ENCODE measurements at places on chromosomes 16 and 17.
A peak's percentile ranks its signal among the peaks of the same experiment; 100 is the strongest.

- no peak for DNase-seq
Measured at GRCh38 chr17:81398176-81398831, 3.0 kb downstream of the BAHCC1 start.

DNA sequence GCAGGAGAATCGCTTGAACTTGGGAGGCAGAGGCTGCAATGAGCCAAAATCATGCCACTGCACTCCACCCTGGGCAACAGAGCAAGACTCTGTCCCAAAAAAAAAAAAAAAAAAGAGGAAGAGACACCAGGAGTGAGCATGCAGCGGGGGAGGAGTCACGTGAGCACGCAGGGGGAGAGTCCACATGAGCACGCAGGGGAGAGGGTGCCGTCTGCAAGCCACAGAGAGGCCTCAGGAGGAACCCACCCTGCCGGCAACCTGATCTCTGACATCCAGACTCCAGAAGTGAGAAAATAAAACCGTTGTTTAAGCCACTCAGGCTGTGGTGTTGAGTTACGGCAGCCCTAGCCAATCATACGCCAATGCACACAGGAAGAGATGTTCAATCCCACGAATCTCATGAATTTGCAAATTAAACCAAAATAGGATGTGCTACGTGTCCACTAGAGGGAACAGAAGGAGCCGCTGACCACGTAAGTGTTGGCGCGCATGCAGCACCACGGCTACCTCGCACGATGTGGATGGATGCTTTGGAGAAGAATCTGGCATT lies 42.2 kb downstream of the CCDC57 start:
- DNase-seq: no peak

GRCh38 chr17:36884495-36885152 lies 52.7 kb upstream of the LHX1 start:
- DNase-seq: no peak

- no peak for DNase-seq
Measured at GRCh38 chr16:49836218-49836617, 19.7 kb downstream of the ZNF423 start.

- DNase-seq: no peak
Measured at GRCh38 chr16:20865420-20866131, 34.6 kb downstream of the DCUN1D3 start.

DNA sequence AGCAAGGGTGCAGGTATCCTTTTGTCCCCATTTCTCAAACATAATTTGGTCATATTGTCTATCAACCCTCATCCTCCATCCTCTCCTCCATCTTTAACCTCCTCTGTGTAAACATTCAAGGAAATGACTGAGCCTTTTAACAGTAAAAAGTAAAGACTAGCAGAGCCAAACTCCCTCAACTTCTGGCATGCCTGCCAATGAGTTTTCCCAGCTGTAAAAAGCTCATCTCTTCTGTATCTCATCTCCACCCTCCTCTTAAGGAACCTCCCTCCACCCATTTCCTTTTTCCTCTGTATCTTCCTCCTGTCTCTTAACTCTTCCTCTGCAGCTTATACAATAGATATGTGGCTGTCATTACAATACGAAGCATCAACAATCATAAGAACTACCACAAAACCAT lies 76.9 kb upstream of the PSMD7 start:
- DNase-seq: no peak

DNA sequence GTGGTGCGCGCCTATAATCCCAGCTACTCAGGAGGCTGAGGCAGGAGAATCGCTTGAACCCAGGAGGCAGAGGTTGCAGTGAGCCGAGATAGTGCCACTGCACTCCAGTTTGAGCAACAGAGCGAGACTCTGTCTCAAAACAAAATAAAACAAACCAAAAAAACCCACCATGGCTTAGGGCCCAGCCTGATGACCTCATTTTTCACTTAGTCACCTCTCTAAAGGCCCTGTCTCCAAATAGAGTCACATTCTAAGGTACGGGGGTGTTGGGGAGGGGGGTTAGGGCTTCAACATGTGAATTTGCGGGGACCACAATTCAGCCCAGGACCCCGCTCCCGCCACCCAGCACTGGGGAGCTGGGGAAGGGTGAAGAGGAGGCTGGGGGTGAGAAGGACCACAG lies 1.4 kb upstream of the STH start:
- DNase-seq: no peak

DNA sequence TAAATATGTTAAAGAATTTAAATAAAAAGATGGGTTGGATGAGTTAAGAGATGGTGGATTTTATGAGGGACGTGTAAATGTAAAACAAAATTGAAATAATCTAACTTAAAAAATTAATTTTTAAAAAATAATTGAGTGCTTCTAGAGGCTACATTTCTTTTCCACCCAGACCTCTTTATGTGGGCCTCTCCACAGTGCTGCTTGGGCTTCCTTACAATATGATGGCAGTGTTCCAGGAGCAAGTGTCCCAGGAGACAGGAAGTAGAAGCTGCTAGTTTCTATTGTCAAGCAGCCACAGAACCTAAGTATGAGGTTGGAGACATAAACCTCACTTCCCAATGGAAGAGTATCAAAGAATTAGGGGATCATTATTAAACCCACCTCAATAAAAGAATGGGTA lies 205.7 kb upstream of the CPHXL start:
- DNase-seq: no peak

DNA sequence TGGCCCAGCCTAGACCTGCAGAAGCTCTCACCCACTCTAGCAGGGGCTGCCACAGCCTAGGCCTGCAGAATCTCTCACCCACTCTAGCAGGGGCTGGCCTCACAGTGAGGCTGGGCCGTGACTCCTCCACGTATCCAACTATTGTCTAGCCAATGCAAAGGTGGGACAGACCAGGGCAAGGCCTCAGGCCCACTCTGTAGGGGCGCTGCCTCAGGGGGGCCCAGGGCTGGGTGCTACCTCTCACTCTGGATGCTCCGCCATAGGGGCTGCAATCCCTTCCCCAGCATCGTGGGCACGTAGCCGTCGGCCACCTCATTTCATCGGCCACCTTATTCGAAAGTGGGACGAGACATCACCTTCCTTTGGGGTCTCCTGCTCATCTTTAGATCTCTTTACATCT lies 51.7 kb downstream of the RPH3AL start:
- no peak for DNase-seq

GRCh38 chr17:10836966-10837590 lies 809 bp downstream of the PIRT start:
- DNase-seq: no peak

GRCh38 chr17:78241277-78242023 lies 10.0 kb downstream of the TMEM235 start:
- DNase-seq: no peak

- DNase-seq: no peak
Measured at GRCh38 chr16:86768999-86769398, 190.7 kb downstream of the FOXL1 start.

DNA sequence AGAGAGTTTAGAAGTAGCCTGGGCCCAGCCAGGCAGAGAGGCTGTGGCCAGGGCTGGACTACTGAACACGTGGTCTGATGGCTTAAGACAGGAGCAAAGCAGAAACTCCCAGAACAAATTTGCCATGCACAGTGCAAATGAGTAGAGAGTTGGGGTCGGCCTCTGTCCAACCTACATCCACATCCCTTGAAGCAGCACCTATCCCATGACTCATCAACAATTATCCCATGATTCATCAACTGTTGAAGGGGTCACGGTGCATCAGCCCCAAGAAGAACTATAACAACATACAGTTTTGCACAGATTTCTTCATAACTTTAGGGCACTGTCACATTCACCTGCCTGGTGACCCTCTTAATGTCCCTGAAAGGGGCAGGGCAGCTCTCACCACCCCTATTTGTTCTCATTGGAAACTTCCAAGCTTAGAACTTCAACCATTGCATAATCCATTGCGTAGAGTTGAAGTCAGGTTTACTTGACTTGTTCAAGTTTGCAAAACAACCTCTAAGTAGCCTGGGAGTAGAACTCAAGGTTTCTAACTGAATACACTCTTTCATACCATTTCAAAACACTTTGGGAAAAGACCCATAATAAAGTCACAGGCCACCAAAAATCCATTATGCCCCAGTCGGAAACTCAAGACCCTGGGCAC lies 235.2 kb upstream of the CDH5 start:
- DNase-seq: no peak

DNA sequence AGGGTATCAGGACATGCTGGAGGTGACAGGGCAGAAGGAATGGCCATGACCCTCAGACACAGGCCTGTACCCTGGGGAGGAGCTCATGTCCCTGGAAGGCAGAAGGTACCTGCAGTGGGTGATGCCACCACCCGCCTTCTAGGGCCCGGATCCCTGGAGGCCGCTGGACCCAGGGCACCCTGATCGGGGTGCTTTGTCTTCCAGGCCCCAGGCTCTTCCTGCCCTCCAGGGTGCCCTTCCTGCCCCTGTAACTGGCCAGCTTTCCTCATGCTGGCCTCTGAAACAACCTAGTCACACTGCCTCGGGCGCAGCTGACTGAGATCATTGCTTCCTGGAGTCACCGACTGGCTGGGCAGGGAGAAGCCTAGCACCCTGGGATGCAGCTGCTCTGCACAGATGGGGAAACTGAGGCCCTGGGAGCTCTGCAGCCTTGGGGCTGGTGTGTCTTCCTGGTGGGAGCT lies 5.8 kb downstream of the ADCY7 start:
- no peak for DNase-seq

DNA sequence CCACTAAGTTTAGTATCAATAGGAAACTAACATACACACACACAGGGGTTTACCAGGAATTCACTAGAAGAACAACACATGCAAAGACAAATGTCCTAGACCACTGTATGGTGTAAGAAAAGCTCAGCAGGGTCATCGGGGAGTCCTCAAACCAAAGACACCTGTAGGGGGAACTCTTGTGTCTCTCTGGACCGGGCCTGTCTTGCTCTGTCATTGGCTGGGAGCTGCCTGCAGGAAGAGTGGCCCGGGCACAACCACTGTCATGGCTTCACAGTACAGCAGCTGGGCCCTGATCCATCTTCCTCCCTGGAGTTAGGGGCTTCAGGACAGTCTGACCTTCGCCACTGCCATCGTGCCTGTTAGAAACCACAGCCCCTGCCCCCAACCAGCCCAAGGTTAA lies 263.6 kb upstream of the DYNLRB2 start:
- DNase-seq: no peak

DNA sequence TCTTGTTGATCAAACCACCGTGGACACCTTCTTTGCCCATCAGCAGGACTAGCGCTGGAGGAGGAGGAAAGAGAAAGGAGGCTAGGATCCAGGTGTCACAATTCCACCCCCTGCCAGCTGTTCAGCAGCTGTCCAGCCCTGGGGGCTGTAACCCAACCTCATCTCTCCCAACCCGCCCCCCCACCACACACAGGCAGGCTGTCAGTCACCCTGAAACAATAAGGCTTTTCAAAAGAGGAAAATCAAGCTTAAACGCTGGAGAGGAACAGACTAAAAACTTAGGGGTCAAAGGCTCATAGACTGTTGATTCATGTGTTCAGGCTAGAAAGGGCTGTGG lies 2.4 kb downstream of the PFN1 start:
- no peak for DNase-seq

- DNase-seq: peak; percentile 95
Measured at GRCh38 chr16:28309811-28310311, 17.5 kb downstream of the SBK1 start.

DNA sequence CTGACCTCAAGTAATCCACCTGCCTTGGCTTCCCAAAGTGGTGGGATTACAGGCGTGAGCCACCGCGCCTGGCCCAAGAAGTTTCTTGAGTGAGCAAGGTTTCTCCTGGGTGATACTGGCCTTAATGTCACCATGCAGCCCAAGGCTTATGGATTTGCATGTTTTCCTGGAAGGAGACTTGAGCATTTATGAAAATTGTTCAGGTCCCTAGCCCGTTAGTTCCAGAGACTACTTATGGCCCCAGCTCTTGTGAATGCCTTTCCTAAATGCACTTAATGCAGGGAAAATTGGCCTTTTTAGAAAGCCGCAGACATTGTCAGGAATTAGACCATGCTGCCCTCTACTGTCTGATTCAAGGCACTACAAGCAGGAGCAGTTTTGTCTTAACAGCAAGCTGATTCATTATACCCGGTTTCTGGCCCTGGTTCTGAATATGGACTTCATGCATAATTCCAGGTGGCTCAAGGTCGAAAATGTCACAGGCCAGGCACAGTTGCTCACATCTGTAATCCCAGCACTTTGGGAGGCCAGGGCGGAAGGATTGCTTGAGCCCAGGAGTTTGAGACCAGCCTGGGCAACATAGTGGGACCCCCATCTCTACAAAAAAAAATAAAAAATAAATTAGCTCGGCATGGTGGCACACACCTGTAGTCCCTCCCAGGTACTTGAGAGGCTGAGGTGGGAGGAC lies 91.3 kb downstream of the SNX29 start:
- DNase-seq: peak; percentile 74

DNA sequence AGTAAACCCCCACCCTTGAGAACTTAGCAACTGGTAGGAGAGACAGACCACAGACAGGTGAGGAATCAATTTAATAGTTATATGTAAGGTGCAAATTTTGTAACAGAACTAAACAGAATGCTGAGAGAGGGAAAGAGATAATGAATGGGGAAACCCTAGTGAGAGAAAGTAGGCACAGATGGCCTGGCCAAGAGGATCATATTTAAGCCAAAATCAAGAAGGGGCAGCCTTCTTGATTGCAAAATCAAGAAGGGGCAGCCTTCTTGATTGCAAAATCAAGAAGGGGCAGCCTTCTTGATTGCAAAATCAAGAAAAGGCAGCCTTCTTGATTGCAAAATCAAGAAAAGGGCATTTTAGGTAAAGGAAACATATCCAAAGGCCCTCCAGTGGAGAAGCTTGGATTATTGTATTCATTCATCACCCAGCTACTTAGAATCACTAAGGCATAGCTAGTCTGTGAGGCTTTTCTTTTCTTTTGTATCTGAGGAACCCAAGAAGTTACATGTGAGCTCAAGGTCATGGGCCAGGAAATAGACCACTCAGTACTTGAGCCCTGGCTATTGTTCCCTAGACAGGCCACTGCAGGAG lies 190.6 kb downstream of the CYLD start:
- no peak for DNase-seq

DNA sequence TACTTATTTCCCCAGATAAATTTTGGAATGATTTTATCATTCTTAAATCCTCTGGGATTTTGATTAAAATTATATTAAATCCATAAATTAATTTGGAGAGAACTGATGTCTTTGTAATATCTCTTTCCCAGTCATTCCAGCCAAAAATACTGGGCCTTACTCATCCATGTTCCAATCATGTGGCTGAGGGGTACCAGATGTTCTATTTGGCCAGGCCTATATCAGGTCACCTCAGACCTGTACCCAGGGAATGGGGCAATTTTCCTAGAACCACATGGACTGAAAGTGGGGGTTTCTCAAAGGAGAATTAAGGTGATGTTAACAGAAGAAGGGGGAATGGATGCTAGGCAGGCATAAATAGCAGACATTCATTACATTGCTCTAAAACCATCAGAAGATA lies 7.5 kb downstream of the SNTB2 start:
- DNase-seq: no peak

Measured in CD4-positive, alpha-beta T cell treated with Interleukin-4 for 4 hours (primary cell).